ENCODE measurements at places on chromosomes 7 and 10. TPM values are rescaled to one million over a fixed set of nuclear protein-coding genes. Genes with fewer than 3 reads are reported as not detected.

GRCh38 chr10:14456870-14457266, 126.1 kb upstream of the FRMD4A start:
- no peak for DNase-seq
- H3K4me3 ChIP-seq, result no peak overlapping the region
- no peak overlapping the region for H3K27ac ChIP-seq
- peaks cover 27% of the 10 kb centered on the region for H3K27me3 ChIP-seq
- H3K4me1 ChIP-seq, result no peaks in the 10 kb centered on the region

GRCh38 chr10:69616358-69616757, 13.7 kb upstream of the FAM241B start:
- H3K27ac ChIP-seq, result no peak overlapping the region
- no peaks in the 10 kb centered on the region for H3K4me1 ChIP-seq
- no peak overlapping the region for H3K4me3 ChIP-seq

Gene NPSR1
- not detected for total RNA-seq

Gene PRPS1L1
- not detected for total RNA-seq

- no peaks in the 10 kb centered on the region for H3K4me1 ChIP-seq
- DNase-seq, result no peak
- no peak overlapping the region for H3K4me3 ChIP-seq
- peaks cover 7% of the 10 kb centered on the region for H3K27me3 ChIP-seq
- H3K27ac ChIP-seq, result no peak overlapping the region
Observed at GRCh38 chr10:125624800-125625199, 58.2 kb downstream of the TEX36 start.

- no peaks in the 10 kb centered on the region for H3K27me3 ChIP-seq
- H3K4me3 ChIP-seq, result no peak overlapping the region
- DNase-seq, result no peak
Observed at GRCh38 chr7:120926943-120927346, 23.6 kb upstream of the ING3 start.

- 0 out of 2 replicates have a peak, but pooled peaks cover 6% of the 10 kb centered on the region for H3K27me3 ChIP-seq
- no peak overlapping the region for H3K27ac ChIP-seq
- H3K4me3 ChIP-seq, result no peak overlapping the region
Observed at GRCh38 chr7:130274983-130275591, 8.4 kb downstream of the CPA2 start.

- H3K27me3 ChIP-seq, result 0 out of 2 replicates have a peak, but pooled peaks cover 3% of the 10 kb centered on the region
- H3K36me3 ChIP-seq, result no peaks in the 10 kb centered on the region
- peak overlapping the region; percentile 39 for H3K27ac ChIP-seq
- DNase-seq, result peak; percentile 64
- H3K4me3 ChIP-seq, result peak overlapping the region; percentile 76
Observed at GRCh38 chr7:85184599-85185423, 2.0 kb downstream of the SEMA3D start.

- no peak for DNase-seq
- no peaks in the 10 kb centered on the region for H3K27me3 ChIP-seq
- H3K4me1 ChIP-seq, result no peaks in the 10 kb centered on the region
- H3K36me3 ChIP-seq, result no peaks in the 10 kb centered on the region
- H3K27ac ChIP-seq, result no peak overlapping the region
Observed at GRCh38 chr10:29968585-29968984, 90.8 kb downstream of the JCAD start.

- peak; percentile 76 for DNase-seq
- H3K36me3 ChIP-seq, result no peaks in the 10 kb centered on the region
- no peaks in the 10 kb centered on the region for H3K27me3 ChIP-seq
- H3K4me3 ChIP-seq, result no peak overlapping the region
Observed at GRCh38 chr10:123043409-123043925, 34.7 kb downstream of the ACADSB start.

DNA sequence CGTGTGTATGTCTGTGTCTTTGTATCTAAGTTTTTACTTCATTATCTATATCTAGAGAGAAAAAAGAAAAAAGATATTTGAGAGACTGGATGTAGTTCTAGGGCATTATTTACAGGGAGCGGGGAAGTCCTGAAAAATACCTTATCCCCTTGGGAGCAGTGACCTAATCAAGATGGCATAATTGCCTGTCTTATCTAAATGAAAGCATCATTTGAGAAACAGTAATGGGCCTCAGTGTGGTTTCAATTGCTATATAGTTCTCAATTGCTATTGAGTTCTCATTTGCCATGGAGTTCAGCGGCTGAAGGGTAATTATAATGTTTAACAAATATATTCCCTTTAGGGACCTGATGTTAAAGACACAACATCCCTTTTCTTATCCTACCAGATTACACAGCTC, 216.5 kb downstream of the PLXNA4 start:
- H3K27me3 ChIP-seq, result 0 out of 2 replicates have a peak, but pooled peaks cover 6% of the 10 kb centered on the region
- DNase-seq, result no peak
- no peak overlapping the region for H3K4me3 ChIP-seq
- H3K27ac ChIP-seq, result no peak overlapping the region

Gene ATOH7
- total RNA-seq, result not detected

GRCh38 chr10:50552771-50553535, 70.8 kb downstream of the SGMS1 start:
- H3K27ac ChIP-seq, result peak overlapping the region; percentile 37
- no peak overlapping the region for H3K4me3 ChIP-seq
- no peaks in the 10 kb centered on the region for H3K27me3 ChIP-seq
- DNase-seq, result peak; percentile 53

DNA sequence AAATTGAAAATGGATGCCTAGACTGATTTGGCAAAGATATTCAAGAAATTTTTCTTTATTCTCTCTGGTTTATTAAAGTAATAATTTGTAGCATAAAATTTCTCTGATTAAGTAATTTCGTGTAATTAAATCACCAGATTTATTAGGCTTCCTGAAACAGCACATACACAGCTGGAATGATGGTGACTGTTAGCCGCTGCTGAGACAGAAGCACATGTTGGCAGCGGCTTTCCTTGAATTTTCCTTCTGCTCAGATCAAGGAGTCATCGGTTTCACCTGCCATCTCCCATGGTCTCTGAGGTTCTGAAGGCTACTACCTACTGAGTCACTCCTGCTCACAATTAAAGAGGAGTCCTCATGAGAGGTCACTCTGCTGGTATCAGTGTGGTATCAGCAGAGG, 101.5 kb downstream of the GFRA1 start:
- H3K27ac ChIP-seq, result no peak overlapping the region
- H3K36me3 ChIP-seq, result no peaks in the 10 kb centered on the region
- H3K27me3 ChIP-seq, result no peaks in the 10 kb centered on the region

Gene FERD3L
- total RNA-seq, result not detected

- peaks cover 32% of the 10 kb centered on the region for H3K4me1 ChIP-seq
- peaks cover 7% of the 10 kb centered on the region for H3K36me3 ChIP-seq
- DNase-seq, result peak; percentile 90
- H3K27ac ChIP-seq, result peak overlapping the region; percentile 60
- no peaks in the 10 kb centered on the region for H3K27me3 ChIP-seq
Observed at GRCh38 chr7:137656227-137656849, 190.4 kb downstream of the DGKI start.

DNA sequence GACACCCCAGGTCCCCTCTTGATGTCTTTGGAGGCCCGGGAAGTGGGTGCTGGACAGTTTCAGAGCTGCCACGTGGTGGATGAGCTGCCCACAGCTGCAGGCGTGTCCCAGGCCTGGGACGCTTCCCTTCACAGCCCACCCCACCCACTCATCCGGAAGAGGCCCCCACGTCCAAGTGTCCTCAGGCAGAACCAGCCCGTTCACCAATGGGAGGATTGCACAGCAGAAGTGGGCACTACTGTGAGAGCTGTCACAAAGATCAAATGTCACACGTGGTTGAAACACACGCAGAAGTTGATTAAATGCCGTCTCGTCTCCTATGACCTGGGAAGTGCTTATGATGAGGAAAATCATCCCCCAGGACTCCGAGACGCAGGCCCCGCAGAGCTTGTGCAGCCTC, 52.9 kb downstream of the STK32C start:
- H3K4me3 ChIP-seq, result no peak overlapping the region
- no peaks in the 10 kb centered on the region for H3K27me3 ChIP-seq
- H3K36me3 ChIP-seq, result no peaks in the 10 kb centered on the region
- H3K4me1 ChIP-seq, result peaks cover 5% of the 10 kb centered on the region
- DNase-seq, result no peak

Gene OPALIN
- not detected for total RNA-seq

- H3K4me3 ChIP-seq, result no peak overlapping the region
- H3K27ac ChIP-seq, result no peak overlapping the region
- DNase-seq, result peak; percentile 75
Observed at GRCh38 chr10:69974551-69975155, 78.0 kb upstream of the MACROH2A2 start.

GRCh38 chr7:107600816-107601215, 20.8 kb downstream of the BCAP29 start:
- no peak overlapping the region for H3K27ac ChIP-seq
- no peaks in the 10 kb centered on the region for H3K27me3 ChIP-seq
- no peak for DNase-seq
- H3K4me1 ChIP-seq, result peaks cover 10% of the 10 kb centered on the region

DNA sequence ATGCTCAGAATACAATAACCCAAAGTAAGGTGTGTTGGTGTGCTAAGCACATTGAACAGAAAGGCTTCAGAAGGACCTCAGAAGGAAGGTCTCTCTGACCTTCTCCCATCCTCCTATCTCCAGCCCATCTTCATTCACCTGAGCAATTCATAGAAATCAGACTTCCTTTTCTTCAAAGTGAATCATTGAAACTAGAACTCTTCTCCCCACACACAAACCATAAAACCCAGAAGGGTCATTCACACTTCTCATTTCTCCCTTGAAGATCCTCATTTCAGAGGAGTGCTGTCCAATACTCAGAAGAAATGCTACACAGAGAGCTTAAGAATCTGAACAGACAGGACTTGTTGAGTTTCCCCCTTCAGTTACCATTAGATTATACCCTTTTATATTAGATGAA, 89.5 kb downstream of the VWDE start:
- H3K4me1 ChIP-seq, result no peaks in the 10 kb centered on the region
- H3K36me3 ChIP-seq, result no peaks in the 10 kb centered on the region
- H3K27me3 ChIP-seq, result 0 out of 2 replicates have a peak, but pooled peaks cover under 1% of the 10 kb centered on the region
- no peak overlapping the region for H3K27ac ChIP-seq

Gene GPR85
- 7.2 TPM for total RNA-seq

- peaks cover 23% of the 10 kb centered on the region for H3K4me1 ChIP-seq
- peak; percentile 81 for DNase-seq
- no peaks in the 10 kb centered on the region for H3K27me3 ChIP-seq
- no peaks in the 10 kb centered on the region for H3K36me3 ChIP-seq
- H3K4me3 ChIP-seq, result no peak overlapping the region
- H3K27ac ChIP-seq, result no peak overlapping the region
Observed at GRCh38 chr7:13742811-13743210, 246.7 kb downstream of the ETV1 start.

Gene RAB19
- not detected for total RNA-seq

DNA sequence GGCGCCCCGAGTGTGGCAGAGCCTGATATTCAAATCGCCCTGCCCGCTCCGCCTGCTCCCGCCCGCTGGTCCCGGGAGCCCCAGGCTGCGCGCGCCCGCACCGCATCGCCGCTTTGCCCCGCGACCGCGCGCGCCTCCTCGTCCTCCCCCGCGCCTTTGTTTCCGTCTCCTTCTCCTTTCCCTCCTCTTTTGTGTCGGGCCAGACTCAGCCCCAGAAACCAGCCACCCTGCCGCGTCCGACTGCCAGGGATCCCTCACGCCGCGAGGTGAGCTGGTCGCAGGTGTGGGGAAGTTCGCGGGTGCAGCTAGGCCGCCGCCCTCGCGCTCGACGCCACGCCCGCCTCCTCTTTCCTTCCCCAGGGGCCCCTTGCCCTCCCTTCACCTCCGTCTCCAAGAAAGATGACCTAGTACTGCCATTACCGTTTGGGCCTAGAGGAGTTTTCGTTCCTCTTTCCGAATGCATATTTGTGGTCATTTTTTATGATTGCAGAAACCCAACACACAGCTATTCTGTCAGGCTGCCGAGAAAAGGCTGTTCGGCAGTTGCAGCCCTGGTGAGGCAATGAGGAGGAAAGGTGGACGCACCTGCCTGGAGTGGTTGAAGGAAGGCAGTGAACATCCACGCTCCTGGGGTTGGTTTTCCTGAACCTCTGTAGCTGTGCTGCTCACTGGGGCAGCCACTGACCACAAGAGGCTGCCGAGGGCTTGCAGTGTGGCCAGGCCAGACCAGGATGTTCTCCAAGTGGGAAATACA, 107.3 kb downstream of the SNX10 start:
- H3K4me3 ChIP-seq, result peak overlapping the region; percentile 75
- H3K36me3 ChIP-seq, result no peaks in the 10 kb centered on the region
- 0 out of 2 replicates have a peak, but pooled peaks cover 5% of the 10 kb centered on the region for H3K4me1 ChIP-seq
- H3K27me3 ChIP-seq, result no peaks in the 10 kb centered on the region
- DNase-seq, result peak; percentile 69

DNA sequence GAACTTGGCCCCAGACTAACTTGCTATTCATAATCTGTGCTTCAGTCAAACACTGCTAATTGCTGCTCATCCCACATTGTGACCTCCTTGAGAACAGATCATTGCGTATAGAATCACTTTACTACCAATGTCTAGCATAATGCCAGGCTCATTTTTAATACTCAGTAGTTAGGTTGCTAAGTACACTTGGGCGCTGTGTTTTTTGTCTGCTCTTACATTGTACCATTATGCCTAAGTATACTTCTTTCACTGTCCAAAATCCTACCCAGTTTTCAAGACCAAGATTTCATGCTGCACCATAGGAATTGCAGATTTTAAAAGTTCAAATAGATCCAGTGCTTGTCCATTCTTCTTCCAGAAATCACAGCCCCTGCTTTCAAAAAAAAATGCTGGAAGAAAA, 32.8 kb upstream of the TMEM106B start:
- H3K4me3 ChIP-seq, result no peak overlapping the region
- H3K27ac ChIP-seq, result no peak overlapping the region
- no peaks in the 10 kb centered on the region for H3K4me1 ChIP-seq
- no peaks in the 10 kb centered on the region for H3K36me3 ChIP-seq
- no peaks in the 10 kb centered on the region for H3K27me3 ChIP-seq

- no peak for DNase-seq
- H3K36me3 ChIP-seq, result peaks cover 7% of the 10 kb centered on the region
- H3K4me3 ChIP-seq, result no peak overlapping the region
- no peaks in the 10 kb centered on the region for H3K27me3 ChIP-seq
- H3K4me1 ChIP-seq, result no peaks in the 10 kb centered on the region
Observed at GRCh38 chr10:122999347-122999746, 9.2 kb downstream of the IKZF5 start.

DNA sequence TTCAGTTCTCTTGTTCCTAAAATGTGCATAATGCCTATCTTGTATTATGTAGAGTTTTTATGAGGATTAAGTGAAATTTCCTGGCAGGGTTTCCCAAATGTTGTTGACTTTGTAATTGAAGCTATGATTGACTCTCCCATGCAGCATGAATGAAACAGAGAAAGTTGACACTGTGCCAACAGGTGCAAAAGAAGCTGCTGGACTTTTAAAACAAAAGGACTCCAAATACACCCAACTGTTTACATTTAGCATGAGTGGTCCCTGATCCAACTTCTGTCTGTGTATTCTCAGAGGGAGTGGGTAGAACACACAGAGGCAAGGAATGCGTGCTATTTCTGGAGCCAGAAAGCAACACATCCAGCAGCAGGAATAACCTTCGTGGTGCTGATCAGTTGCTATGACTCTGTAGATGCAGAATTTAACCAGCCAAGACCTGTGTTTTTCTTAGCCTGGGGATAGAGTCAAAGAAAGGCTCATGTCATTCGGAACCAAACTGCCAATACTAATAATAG, 14.4 kb upstream of the RBM20 start:
- H3K27me3 ChIP-seq, result no peaks in the 10 kb centered on the region
- H3K27ac ChIP-seq, result no peak overlapping the region
- no peaks in the 10 kb centered on the region for H3K36me3 ChIP-seq
- peaks cover 4% of the 10 kb centered on the region for H3K4me1 ChIP-seq
- no peak overlapping the region for H3K4me3 ChIP-seq

Measured in GM23248 (cell line).